Stimulated activated CD4-positive, alpha-beta T cell treated with anti-CD3 and anti-CD28 coated beads, Interleukin-1b, Interleukin-23, amount 100 ng/mL, for 1 hour (primary cell): ENCODE measurements at places on chromosomes 5 and 9.

- no peak for DNase-seq
Measured at GRCh38 chr5:1478271-1479035, 33.2 kb upstream of the SLC6A3 start.

DNA sequence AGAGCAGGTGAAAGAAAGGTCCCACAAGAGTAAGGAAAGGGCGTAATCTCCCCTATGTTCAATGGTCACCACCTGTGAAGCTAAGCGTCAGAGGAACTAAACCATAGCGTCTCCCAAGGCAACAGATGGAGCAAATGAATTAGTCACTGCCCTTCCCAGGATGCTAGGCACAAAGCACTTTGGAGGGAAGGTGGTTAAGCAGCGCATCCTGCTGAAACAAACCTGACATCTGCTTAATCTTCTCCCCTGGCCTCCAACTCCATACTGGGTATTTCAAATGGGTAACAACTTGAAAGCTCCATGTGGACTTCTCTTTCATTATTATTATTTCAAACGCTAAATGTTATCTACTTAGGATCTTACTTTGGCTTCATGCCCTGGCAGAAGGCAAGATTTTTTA is 227.3 kb downstream of the MLLT3 start:
- DNase-seq, result no peak

DNA sequence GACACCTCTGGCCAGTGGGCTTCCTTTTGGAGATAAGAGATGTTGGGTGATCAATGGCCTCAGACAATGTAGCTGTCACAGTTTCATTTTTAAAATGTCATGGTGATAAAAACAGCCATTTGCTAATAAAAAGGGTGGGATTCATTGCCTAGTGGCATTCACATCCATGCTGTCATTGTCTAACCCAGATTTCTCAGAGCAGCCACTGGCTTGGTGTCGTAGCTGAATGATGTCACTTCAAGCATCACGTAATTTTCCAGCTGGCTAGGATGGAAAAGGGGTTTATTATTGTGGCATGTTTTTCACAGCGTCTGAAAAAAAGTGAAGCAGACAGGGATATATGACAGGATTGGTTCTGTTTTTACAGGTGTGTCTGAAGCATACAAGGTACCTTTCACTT is 184.7 kb downstream of the AOPEP start:
- DNase-seq, result no peak

DNA sequence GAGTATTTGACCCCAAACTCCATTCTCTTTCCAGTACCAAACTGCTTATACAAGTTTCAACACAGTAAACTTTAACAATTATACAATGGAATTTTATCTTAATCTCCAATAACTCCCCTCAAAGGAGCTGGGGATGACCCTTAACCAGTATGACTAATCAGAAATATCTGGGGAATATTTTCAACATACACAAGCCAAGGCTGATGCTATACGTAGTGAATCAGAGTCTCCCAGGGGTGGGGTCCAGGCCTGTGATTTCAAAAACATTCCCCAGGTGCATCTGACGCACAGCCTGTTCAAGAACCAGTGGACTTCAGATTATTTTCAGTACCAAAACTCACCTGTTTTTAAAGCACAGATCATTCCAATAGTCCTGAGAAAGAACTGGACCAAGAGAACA is 11.8 kb upstream of the SEMA5A start:
- DNase-seq, result no peak

DNA sequence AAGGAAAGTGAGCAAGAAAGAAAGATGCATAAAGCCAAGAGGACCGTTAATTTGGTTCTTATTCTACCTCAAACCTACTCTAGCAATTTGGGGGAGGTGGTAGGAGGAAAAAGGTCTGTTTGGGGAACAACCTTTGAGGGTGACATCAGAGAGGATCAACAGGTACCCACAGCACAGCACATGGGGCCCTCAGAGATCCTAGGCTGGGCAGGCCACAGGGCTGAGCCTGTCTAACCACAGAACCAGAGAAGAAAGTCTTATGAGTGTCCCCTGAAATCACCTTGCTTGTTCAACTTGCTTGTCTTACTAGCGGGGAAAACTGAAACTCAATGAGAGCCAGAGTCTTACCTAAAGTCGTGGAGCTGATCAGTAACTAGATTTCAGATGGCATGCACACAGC is 385.2 kb downstream of the SPOCK1 start:
- no peak for DNase-seq

GRCh38 chr9:89606624-89607311 is 2.0 kb downstream of the GADD45G start:
- no peak for DNase-seq

GRCh38 chr5:181005791-181006190 is 17.1 kb downstream of the BTNL3 start:
- DNase-seq, result no peak

GRCh38 chr5:60836131-60836530 is 7.9 kb downstream of the ELOVL7 start:
- DNase-seq, result no peak

DNA sequence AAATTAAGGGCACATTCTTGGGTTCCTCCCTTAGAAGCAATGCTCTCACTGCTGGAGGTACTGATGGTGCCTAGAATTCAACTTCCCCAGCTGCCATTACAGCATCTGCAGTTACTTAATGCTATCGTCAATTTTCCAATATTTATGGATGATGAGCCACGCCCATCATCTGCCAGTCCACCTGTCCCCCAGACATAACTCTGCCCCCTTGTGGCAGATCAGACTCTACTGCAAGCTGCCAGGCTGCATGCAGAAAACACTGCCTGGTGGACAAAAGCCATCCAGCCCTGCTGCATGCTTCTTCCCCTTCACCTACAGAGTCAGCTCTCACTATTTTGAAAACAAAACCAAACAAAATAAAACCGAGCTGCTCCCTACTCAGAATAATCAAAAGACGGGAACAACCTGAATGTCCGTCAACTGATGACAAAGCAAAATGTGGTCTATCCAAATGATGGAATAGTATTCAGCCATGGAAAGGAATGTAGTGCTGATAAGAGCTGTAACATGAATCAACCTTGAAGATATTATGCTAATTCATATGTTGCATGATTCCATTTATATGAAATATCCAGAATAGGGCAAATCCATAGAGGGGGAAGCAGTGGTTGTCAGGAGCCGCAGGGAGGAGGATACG is 66.4 kb downstream of the RETREG1 start:
- DNase-seq, result peak; percentile 3

DNA sequence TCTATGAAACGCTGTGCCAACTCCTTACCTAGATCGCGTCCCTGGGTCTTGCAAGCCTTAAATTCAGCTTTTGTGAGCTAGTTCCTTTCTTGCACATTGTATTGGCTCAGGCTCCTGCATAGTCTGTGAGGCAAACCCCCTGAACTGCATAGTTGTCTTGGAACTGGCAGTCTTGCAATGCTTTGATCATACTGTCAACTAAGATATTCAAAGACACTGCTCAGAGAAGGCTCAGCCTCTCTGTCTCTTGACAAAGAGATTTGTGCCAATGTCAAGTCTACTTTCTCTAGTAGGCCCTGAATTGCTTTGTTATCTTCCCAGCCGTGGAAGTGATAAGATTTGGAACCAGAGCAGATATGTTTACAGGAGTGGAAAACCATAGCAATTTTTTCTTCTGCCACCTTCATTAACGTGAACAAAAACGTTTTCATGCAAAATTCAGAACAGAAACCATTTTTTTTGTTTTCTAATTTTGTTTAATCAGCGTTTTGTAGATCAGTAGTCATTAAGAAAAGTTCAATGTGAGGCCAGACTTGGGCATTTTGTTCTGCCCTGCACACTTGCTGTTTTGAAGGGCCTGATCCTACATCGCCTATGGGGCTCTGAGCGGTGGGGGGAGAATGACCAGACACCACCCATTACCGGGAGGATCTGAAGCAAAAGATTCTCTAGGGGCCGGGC is 27.6 kb upstream of the ENTREP1 start:
- no peak for DNase-seq

DNA sequence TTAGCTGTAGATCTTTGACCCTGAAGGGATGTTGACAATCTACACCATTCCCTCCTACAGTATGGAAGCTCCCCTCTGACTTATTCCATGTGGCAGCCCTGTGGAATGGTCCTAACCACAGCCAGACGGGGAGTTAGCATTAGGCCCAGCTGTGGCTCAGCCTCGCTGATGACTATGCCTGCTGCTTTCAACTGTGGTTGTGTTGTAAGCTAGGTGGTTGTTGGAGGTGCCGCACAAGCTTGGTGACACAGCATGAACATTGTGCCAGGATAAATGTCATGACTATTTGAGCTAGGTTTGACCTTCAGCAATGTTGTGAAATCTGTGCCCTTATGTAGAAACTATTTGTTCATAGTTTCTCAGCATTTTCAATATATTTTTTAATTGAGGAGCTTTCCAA is 40.6 kb downstream of the SGCD start:
- no peak for DNase-seq
